Hematopoietic multipotent progenitor cell treated with erythropoietin and hydrocortisone succinate and interleukin-3 and kit ligand, for 17 days (in vitro differentiated cells): ENCODE measurements at places on chromosomes 4 and X.

- no peak for DNase-seq
Observed at GRCh38 chr4:184196730-184197385, 20.8 kb downstream of the ENPP6 start.

DNA sequence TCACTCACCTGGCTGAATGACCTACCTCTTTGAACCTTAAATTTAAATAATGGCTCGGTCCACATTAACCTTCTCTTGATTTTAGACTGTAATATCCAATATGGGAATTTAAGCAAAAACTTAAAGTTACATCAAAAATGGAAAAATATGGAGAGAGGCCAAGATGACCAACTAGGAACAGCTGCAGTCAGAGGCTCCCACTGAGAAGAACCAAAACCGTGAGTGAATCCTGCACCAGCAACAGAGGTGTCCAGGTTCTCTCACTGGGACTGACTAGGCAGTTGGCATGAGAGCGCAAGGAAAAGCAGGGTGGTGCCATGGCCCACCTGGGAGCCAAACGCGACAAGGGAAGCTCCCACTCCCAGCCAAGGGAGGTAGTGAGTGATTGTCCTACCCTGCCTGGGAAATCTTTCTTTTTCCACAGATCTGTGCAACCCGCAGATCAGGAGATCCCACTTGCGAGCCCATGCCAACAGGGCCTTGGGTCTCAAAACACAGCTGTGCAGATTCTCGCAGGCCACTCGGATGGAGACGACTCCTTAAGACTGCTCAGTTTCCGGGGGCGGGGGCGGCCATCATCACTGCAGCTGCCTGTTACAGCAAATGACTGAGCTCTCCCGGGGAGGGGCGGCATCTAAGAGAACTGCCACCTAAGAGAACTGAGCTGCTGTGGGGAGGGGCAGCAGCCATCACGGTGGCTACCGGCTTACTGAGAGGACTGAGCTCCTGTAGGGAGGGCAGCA lies 343.4 kb downstream of the DMD start:
- DNase-seq: no peak

DNA sequence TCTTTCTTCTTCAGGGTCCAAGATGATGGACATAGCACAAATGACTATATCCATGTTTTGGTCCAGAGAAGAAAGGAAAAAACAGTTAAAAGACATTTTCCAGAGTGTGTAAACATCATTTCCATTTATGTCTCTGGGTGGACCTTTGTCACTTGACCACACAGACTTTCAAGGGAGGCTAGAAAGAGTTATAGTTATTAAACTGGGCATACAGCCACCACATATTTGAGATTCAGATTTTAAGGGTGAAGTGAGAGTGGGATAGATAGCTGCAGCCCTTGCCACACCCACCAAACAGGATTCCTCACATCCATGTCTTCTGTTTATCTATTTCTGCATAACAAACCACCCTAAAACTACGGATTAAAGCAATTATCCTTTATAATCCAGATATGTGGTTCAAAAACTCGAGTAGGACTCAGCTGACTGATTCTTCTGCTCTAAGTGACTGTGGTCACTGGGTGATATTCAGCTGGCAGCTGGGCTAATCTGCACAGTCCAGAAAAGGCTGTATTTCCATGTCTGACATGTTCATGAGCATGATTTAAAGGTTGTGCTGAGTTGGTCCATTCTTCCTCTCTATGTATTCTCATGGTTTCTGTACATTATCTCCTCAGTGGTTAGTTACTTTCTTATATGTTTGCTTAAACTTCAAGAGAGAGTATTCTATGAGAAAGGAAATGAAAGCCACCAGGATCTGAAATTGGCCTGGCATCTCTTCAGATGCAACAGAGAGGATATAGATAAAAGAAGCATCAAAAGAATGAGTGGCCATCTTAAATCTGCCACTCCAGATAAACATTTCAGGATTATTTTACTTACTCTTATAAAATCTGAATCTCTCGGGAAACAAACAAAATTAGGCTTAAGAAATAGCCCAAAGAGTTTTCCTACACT lies 459.8 kb upstream of the CTSO start:
- no peak for DNase-seq

DNA sequence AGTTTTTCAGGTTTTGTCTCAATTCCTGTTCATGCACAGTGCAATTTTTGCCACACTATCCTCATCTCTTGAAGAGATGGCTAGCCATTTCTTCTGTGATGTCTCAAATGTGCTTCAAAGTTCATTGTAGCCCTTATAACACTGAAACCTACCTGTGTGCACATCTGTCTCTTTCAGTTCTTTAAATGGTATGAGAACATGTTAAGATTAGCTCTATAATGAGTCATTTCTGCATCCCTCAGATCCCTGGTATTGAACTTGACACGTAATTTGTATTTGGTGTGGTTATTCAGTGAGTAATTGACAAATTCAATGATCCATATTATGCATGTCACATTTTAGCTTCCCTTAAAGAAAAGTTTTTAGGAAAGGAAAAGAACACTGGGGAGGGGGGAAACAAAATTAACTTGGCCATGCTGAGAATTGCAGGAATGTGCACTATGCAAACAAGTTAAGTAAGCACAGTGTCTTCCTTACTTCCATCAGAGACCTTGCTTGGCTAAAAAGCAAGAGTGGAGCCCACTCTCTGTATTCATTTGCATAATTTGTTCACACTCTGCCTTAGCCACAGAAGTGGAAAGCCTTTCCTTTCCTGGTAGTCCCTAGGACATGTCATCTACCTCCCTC lies 659.8 kb upstream of the MAGEB2 start:
- DNase-seq: no peak

DNA sequence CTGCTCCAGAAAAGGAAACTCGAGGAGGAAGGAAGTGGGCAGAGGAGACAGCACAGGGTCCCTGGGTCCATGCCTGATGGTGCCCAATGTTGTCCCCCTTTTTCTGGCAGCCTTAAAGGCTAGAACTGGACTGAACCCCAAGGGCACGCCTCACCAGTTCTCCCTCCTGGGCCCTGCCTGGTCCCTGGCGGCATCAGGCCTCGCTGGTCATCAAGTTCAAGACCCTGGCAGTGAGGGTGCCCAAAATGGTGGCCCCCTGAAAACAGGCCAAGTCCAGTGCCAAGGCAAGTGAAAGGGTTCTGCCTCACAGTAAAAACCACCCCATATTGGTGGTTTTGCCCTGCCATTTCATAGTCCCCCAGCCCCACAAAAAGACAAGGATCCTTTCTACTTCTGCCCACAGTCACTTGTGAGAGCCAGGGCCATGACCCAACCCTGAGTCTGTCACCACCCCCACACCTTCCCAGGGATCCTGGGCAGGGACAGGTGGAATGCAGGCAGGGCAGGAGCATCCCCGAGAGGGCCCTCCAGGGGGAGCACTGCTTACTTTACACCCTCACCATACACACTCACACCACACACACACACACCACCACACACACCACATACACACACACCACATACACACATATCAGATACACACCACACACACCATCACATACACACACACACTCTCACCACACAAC lies 107.6 kb downstream of the DCTD start:
- DNase-seq: no peak

GRCh38 chr4:159287767-159288166 lies 184.9 kb downstream of the RAPGEF2 start:
- DNase-seq: no peak

DNA sequence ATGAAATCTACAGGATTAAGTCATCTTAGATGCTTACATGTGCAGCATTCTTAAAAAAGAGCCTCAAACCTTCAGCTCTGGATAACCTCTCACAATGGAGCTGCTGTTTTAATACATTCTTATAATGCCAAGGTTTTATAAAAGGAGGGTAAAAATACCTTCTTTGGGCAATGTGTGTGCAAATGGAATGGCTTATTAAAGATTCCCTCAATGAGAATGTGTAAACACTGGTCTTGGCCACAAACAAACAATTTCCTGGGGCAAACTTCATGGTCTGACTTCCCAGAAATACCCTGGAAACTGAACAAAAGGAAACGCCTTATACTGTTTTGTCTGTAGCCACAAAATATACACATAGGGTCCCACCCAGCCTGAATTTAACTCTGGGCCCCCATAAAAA lies 148.6 kb upstream of the INTU start:
- no peak for DNase-seq

GRCh38 chrX:129565046-129565650 lies 25.1 kb downstream of the OCRL start:
- no peak for DNase-seq

DNA sequence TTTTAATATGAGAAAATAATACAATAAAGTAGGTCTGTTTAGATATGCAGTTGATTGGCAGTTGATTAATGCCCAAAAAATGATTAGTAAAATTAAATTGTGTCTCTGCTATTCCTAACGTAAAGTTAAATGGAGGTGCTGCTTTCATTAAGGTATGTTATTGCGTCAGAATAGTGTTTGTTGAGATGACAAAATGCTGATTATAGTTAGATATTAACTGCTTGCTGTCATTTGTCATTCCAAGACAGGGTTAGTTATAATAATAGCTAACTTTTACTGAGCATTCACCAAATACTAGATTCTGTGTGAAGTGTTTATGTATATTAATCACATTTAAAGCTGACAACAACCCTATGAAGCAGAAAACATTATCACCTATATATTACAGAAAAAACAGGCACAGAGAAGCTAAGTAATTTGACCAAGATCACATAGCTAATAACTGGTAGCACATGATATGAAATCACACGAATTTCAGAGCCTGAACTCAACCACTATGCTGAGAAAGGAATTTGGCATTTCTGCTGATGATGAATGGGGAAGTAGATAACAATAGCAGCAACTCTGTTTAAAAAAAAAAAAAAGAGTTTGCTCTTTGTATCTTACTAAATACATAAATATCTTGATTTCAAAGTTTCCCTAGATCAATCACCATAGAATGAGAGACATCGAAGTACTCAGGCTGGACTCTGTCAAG lies 59.7 kb upstream of the WDR44 start:
- DNase-seq: no peak

DNA sequence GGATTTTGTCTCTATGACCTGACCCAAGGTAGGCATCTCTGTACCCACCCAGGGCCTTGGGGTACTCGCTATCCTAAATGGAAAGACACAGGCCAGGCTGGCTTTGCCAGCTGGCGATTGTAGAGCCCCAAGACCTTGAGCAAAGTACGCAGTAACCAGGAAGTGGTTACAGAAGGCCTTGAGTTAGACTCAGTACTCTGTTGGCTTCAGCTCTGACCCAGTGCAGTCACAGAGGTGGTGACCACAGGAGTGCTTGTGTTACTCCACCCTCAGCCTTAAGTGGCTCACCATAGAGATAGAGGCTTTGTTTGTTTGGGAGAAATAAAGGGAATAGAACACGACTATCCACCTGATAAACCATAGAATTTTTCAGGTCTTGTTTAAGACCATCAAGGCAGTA lies 880.5 kb upstream of the POU3F4 start:
- no peak for DNase-seq

- DNase-seq: no peak
Observed at GRCh38 chrX:31258166-31258565, 186.3 kb upstream of the FTHL17 start.

GRCh38 chrX:57595381-57595811 lies 3.6 kb downstream of the ZXDB start:
- no peak for DNase-seq

DNA sequence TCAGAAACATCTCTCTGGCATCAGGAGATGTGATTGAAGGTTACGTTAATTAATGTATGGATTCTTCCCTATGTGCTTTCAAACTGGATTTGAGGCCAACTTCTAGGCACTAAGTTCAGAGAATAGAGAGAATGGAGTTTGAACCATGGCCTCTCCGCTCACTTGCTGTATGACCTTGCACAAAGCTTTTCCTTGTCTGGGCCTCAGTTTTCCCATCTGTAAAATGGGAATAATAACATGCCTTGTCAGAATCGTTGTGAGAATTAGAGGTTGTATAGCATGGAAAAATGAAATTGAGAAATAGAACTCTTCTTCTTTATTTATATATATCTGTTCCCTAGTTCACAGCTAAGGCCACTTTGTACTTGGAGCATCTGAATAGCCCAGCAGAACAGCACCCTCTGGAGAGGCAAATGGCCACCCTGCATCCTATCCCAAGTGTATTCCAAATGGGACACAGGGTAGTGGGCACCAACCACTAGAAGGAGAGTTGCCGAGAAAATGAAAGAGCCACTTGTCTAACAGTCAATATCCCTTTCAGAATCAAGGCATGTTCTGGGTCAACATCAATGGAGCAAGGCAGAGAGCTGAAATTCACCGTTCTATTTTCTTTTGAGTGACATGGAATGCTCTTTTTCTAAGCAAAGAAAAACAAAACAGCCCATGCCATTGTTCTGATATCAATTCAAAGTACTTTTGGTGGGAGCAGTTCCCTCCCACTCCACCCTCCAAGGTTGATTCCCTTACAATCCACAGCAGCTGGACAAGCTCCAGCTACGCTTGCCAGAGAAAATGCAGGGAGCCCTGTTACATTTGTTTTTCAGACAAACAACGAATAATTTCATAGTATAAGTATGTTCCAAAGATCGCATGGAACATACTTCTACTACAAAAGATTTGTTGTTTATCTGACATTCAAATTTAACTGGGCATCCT lies 23.3 kb upstream of the MTM1 start:
- DNase-seq: no peak

DNA sequence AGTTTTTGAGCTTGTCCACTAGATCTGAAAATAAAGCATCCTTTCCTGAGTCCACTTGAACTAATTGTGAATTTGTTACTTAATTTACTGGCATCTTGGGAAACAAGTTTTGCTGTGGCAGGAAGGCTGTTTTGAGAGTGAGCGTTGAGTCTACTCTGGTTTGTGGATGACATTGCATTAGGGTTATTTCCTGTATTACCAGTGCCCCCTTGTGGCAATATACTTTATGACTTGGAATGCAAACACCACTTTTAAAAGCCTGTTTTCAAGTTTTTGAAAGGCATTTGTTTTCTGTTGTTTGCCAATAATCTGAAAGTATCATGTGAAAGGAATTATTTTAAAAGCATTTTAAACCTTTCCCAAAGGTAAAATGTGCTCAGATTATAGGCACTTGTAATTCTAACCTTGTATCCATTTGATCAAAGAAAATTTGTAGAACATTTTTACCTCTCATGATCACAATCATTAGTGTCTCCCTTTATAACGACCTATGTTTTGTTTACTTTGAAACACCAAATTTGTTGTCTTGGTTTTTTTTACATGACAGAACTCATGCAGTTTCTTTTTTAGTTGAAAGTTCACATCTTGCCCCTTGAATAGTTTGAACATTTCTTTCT lies 18.0 kb upstream of the CYP2U1 start:
- peak; percentile 43 for DNase-seq

GRCh38 chr4:1216869-1217294 lies 32.0 kb downstream of the CTBP1 start:
- no peak for DNase-seq

DNA sequence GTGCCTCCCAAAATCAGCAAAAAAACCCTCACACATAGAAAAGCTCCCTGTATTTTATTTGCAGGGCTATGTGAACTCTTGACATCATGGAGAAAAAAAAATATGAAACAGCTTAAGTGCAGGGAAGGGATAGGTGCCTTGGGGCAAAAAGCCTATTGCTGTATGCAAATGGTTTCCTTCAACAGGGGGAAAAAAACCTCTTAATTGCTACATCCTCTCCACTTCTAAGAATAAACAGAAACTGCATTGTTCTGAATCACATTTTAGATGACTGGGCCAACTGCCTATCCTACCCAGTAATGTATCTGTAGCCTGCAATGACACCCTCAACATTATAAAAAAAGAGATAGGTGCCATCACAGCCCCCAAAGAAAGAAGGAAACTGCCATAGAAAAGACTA lies 229.4 kb upstream of the GALNTL6 start:
- no peak for DNase-seq
